ENCODE measurements at places on chromosomes 12 and 14. TPM values are rescaled to one million over a fixed set of nuclear protein-coding genes. Genes with fewer than 3 reads are reported as not detected.

- no peak overlapping the region for H3K27ac ChIP-seq
- H3K36me3 ChIP-seq: no peaks in the 10 kb centered on the region
- peaks cover 23% of the 10 kb centered on the region for H3K4me1 ChIP-seq
- H3K27me3 ChIP-seq: no peaks in the 10 kb centered on the region
- H3K4me3 ChIP-seq: no peak overlapping the region
Measured at GRCh38 chr12:104213952-104214351, 1.6 kb upstream of the TXNRD1 start.

- no peak for DNase-seq
- no peak overlapping the region for H3K4me3 ChIP-seq
- H3K4me1 ChIP-seq: peaks cover 5% of the 10 kb centered on the region
- no peaks in the 10 kb centered on the region for H3K36me3 ChIP-seq
- H3K27ac ChIP-seq: no peak overlapping the region
Measured at GRCh38 chr14:65239938-65240296, 137.6 kb upstream of the MAX start.

DNA sequence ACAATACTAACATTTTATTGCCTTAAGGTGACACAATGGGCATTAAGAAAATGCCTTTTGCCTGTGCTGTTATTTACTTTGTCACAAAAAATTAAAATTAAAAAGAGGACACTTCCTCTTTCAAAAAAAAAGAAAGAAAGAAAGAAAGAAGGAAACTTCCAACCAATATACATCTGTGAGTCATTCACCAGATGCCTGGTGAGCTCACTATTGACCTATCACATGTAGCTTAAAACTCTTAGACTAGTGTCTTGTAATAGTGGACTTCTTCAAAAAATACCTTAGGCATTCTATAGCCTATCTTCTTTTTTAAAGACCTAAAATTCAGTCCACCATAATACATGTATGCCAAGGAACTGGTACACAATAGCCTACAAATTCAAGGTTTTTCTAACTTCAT lies 4.9 kb upstream of the SOX5 start:
- H3K4me3 ChIP-seq: no peak overlapping the region
- no peaks in the 10 kb centered on the region for H3K27me3 ChIP-seq
- H3K4me1 ChIP-seq: no peaks in the 10 kb centered on the region
- no peak for DNase-seq

The SRRM4 gene
- not detected for total RNA-seq

DNA sequence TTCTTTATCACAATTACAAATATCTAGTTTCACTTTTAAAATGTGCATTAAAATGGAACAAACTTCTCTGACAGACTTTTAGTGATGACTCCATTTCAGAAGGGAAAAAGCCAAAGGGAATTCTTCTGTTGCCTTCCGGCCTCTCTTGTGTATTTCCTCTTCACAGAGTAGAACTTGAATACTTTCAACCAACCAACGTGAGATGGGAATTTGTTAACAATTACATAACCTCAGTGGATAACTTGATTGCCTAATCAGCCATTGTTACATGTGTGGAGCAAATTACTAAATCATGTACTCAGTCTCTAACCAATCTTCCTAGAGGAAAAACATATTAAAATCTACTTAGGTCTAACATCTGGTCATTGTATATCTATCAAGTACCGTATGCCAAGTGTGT lies 291.1 kb downstream of the SYT1 start:
- no peak overlapping the region for H3K4me3 ChIP-seq
- no peaks in the 10 kb centered on the region for H3K36me3 ChIP-seq
- DNase-seq: no peak
- H3K27ac ChIP-seq: no peak overlapping the region
- no peaks in the 10 kb centered on the region for H3K4me1 ChIP-seq

DNA sequence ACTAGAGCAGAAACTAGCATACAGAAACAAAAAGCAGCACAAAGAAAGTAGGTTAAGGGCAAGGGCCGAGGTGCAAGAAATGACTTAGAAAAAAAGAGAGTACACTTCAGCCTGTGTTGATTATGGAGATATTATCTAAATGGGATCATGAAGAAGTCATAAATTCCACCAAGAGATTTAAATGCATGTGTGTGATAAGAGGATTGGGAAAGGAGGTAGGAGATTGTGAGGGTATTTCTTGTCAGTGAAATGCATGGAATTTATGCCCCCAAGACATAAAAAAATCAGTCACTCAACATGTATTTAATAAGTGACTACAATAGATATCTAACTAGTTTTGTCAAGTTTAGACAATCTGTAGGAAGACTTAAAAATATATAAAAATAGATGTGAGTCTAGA lies 976.2 kb upstream of the LRFN5 start:
- H3K27me3 ChIP-seq: no peaks in the 10 kb centered on the region
- no peaks in the 10 kb centered on the region for H3K4me1 ChIP-seq
- DNase-seq: no peak

- peaks cover 6% of the 10 kb centered on the region for H3K27me3 ChIP-seq
- H3K4me3 ChIP-seq: no peak overlapping the region
- H3K27ac ChIP-seq: no peak overlapping the region
- H3K36me3 ChIP-seq: no peaks in the 10 kb centered on the region
- peaks cover 7% of the 10 kb centered on the region for H3K4me1 ChIP-seq
- no peak for DNase-seq
Measured at GRCh38 chr12:2384029-2384386, 331.2 kb downstream of the CACNA1C start.

GRCh38 chr12:69189378-69189978 lies 49.9 kb upstream of the CPSF6 start:
- no peak overlapping the region for H3K27ac ChIP-seq
- no peak for DNase-seq
- H3K4me3 ChIP-seq: no peak overlapping the region
- peaks cover 2% of the 10 kb centered on the region for H3K36me3 ChIP-seq

GRCh38 chr12:101857043-101857558 lies 20.3 kb upstream of the DRAM1 start:
- H3K4me1 ChIP-seq: peaks cover 6% of the 10 kb centered on the region
- DNase-seq: no peak
- H3K27me3 ChIP-seq: no peaks in the 10 kb centered on the region
- H3K36me3 ChIP-seq: peaks cover 4% of the 10 kb centered on the region

DNA sequence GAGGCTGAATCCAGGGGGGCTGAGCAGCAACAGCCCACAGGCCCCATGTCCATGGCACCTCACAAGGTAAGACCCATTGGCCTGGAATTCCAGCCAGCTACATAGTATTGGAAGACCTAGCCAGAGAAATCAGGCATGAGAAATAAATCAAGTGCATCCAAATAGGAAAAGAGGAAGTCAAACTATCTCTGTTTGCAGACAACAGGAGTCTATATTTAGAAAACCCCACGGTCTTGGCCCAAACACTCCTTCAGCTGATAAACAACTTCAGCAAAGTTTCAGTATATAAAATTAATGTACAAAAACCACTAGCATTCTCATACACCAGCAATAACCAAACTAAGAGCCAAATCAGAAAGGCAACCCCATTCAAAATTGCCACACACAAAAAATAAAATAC lies 16.9 kb downstream of the PDE6H start:
- no peak overlapping the region for H3K27ac ChIP-seq
- peaks cover 33% of the 10 kb centered on the region for H3K4me1 ChIP-seq
- H3K27me3 ChIP-seq: no peaks in the 10 kb centered on the region
- no peak for DNase-seq
- peaks cover 10% of the 10 kb centered on the region for H3K36me3 ChIP-seq

DNA sequence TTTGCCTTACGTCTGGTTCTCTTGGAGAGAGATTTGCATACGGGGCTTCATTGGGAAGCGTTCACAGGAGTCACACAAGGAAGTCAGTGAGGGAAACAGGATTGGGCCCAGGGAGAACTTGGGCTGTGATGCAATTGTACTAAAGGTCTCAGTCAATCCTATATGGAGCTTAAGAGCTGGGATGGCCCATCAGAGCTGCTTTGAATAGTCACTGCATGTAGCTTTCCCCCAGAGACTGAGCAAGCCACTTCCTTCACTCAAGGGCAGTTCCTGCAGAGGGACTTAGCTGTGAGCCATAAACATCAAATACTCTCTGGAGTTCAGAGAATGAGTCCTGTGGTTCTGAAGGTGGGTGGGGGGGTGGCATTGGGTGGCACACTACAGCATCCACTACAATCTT lies 605.4 kb downstream of the MED13L start:
- no peaks in the 10 kb centered on the region for H3K4me1 ChIP-seq
- no peaks in the 10 kb centered on the region for H3K27me3 ChIP-seq
- H3K36me3 ChIP-seq: no peaks in the 10 kb centered on the region
- H3K4me3 ChIP-seq: no peak overlapping the region

- H3K4me3 ChIP-seq: no peak overlapping the region
- DNase-seq: no peak
- H3K4me1 ChIP-seq: no peaks in the 10 kb centered on the region
Measured at GRCh38 chr12:79326663-79327062, 364.1 kb downstream of the PAWR start.

DNA sequence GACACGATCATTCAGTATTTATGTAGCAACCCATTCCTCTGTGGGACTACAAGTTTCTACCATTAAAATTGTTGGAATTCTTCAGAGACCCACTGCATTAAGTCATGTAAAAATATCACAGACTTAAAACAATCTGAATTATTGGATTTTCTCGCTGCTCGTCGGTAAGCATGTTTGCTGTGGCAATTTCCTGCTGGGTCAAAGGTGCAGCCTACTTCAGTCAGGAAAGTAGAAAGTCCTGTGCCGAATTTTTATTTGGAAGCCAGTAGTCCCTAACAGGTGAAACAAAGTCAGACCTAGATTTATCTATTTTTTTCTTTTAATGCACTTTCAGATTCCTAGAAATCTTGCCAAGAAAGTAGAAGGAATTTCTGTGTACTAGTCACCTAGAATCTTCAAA lies 110.4 kb upstream of the MYL2 start:
- no peak overlapping the region for H3K4me3 ChIP-seq
- DNase-seq: no peak
- H3K27ac ChIP-seq: no peak overlapping the region
- peaks cover 59% of the 10 kb centered on the region for H3K27me3 ChIP-seq
- H3K4me1 ChIP-seq: peaks cover 10% of the 10 kb centered on the region

GRCh38 chr12:55720894-55721444 lies 776 bp downstream of the RDH5 start:
- peaks cover 49% of the 10 kb centered on the region for H3K4me1 ChIP-seq
- peaks cover under 1% of the 10 kb centered on the region for H3K27me3 ChIP-seq
- H3K4me3 ChIP-seq: no peak overlapping the region
- H3K36me3 ChIP-seq: peaks cover 38% of the 10 kb centered on the region
- DNase-seq: no peak

GRCh38 chr14:32012062-32012461 lies 65.0 kb upstream of the ARHGAP5 start:
- H3K36me3 ChIP-seq: no peaks in the 10 kb centered on the region
- no peaks in the 10 kb centered on the region for H3K27me3 ChIP-seq
- H3K4me1 ChIP-seq: no peaks in the 10 kb centered on the region
- no peak for DNase-seq
- H3K4me3 ChIP-seq: no peak overlapping the region

- H3K4me1 ChIP-seq: peaks cover 17% of the 10 kb centered on the region
- H3K27ac ChIP-seq: peak overlapping the region; percentile 6
- no peaks in the 10 kb centered on the region for H3K27me3 ChIP-seq
- no peak for DNase-seq
- peaks cover 23% of the 10 kb centered on the region for H3K36me3 ChIP-seq
- no peak overlapping the region for H3K4me3 ChIP-seq
Measured at GRCh38 chr14:77541905-77542304, 43.3 kb upstream of the ISM2 start.

DNA sequence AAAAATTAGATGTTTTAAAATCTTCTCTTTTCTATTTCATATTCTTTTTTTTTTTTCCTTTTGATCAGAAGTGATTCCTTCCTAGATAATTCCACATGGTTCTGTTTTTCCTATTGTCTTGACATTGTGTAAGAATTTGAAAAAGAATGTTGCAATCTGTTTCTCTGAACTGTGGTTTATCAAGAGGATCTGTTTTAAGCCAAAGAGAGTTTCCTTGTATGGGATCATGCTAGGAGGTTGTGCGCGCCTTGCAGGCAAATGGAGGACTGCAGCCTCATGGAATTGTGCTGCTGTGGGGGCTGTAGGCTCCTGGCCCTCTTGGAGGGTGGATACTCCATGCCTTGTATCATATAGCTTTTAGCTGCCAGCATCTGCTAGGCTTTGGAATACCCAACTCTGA lies 43.3 kb upstream of the MBIP start:
- no peaks in the 10 kb centered on the region for H3K4me1 ChIP-seq
- peaks cover 11% of the 10 kb centered on the region for H3K27me3 ChIP-seq
- H3K27ac ChIP-seq: no peak overlapping the region
- no peak overlapping the region for H3K4me3 ChIP-seq

DNA sequence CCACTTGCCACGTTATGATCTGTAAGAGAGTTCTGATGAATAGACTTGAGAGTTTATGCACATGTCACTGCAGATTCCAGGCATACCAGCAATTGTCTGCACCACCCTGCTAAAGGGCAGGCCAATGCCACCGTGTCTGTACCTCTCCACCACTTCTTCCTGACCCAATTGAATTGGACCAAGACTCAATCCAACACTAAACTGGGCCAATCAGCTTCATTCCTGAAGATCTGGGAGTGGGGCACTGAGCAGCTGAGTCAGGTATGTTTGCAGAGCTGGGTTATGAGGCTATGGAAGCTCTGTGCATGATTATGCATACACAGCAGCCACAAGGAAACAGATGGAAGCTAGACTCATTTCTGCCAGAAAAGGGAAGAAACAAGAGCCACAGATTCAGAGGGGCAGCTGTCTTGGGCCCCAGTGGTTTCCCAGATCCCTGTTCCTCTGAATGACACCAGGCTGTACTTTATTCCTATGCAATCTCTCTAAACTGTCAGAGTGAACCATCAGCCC lies 28.0 kb downstream of the DAO start:
- H3K4me1 ChIP-seq: no peaks in the 10 kb centered on the region
- H3K4me3 ChIP-seq: no peak overlapping the region
- H3K27me3 ChIP-seq: peaks cover 14% of the 10 kb centered on the region
- DNase-seq: no peak
- H3K27ac ChIP-seq: no peak overlapping the region
- no peaks in the 10 kb centered on the region for H3K36me3 ChIP-seq

- no peaks in the 10 kb centered on the region for H3K4me1 ChIP-seq
- H3K4me3 ChIP-seq: no peak overlapping the region
- H3K27me3 ChIP-seq: peaks cover 2% of the 10 kb centered on the region
- no peak overlapping the region for H3K27ac ChIP-seq
- no peaks in the 10 kb centered on the region for H3K36me3 ChIP-seq
Measured at GRCh38 chr14:76304536-76305267, 71.2 kb upstream of the ESRRB start.

GRCh38 chr12:81043979-81044740 lies 33.7 kb upstream of the ACSS3 start:
- no peaks in the 10 kb centered on the region for H3K4me1 ChIP-seq
- no peak overlapping the region for H3K27ac ChIP-seq
- no peaks in the 10 kb centered on the region for H3K36me3 ChIP-seq

GRCh38 chr14:38044710-38045109 lies 163.0 kb upstream of the SSTR1 start:
- H3K4me3 ChIP-seq: no peak overlapping the region
- peaks cover 2% of the 10 kb centered on the region for H3K36me3 ChIP-seq
- H3K27ac ChIP-seq: no peak overlapping the region
- H3K27me3 ChIP-seq: no peaks in the 10 kb centered on the region
- DNase-seq: no peak
- H3K4me1 ChIP-seq: no peaks in the 10 kb centered on the region

DNA sequence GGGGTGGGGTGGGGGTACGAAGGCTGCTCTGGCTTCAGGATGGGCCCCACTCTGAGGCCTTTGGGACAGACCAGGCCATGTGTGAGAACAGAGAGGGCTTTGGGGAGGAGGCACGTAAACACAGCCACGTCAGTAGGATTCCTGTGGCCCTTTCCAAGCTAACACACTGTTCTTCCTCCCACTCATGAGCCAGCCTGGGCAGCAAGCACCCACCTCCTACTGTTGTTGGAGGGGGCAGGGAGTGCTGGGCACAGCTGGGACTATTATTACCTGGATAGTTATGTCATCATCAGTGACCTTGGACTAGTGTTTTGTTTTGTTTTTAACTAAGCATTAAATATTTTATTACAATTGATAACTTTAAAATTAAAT lies 5.3 kb downstream of the CHGA start:
- no peak for DNase-seq
- peaks cover 4% of the 10 kb centered on the region for H3K27me3 ChIP-seq
- H3K27ac ChIP-seq: no peak overlapping the region
- H3K36me3 ChIP-seq: no peaks in the 10 kb centered on the region
